Bronchial epithelial cell (primary cell): ENCODE measurements at places on chromosomes 2 and 18.

GRCh38 chr2:48165070-48165753 lies 258.9 kb upstream of the FBXO11 start:
- no peak for DNase-seq

DNA sequence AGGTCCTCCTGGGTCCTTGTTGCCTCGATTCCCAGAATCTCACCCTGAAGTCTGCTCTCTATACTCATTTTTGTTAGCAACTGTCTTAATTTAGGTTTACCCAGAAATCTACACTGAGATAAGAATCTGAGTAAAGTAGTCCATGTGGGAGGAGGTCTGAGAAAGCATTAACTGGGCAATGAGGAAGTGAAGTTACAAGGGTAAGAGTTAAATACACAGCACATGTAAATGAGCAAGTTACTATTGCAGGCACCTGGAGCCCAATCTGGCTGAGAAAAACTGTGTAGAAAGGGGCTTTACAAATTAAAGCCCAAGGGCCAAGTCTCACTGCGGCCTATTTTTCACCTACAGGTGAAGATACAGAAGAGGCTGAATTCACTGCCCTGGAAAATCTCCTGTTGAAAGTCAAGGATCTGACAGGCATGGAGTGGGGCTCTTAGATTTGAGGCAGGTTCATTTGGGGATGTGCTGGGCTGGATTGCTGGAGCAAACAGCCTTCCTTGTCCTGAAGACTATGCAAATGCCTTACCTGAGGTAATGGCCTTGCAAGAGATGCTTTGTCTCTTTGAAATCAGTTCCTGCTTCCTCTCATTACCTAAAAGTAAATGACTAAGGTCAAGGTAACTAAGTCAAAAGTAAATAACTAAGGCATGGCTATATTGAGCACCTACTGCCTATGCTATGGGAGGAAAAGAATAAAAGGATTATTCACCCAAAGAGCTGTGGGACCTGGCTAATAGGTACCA lies 84.4 kb upstream of the DYNAP start:
- DNase-seq: no peak

DNA sequence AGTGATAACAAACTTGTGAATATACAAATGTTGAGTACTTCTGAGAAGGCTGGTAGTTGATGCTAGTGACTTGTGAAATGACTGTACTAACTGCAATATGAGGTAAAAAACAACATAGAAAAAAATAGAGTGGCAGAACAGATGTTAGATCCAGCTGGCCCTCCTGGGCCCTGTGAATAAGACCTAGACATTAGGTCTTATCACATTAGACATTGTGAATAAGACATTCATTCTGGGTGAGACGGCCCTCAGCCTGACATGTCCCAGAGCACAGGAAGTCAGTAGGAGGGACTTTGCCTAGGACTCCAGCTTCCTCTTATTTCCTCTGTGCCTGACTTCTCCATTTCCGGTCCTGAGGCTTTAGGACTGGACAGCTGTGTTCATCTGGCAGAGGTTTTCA lies 22.9 kb downstream of the DOK1 start:
- no peak for DNase-seq

GRCh38 chr2:168723275-168723899 lies 79.0 kb upstream of the NOSTRIN start:
- no peak for DNase-seq
